ENCODE measurements at places on chromosomes 16 and 17.

- DNase-seq = no peak
Measured at GRCh38 chr16:73735954-73736353, 560.7 kb upstream of the PSMD7 start.

DNA sequence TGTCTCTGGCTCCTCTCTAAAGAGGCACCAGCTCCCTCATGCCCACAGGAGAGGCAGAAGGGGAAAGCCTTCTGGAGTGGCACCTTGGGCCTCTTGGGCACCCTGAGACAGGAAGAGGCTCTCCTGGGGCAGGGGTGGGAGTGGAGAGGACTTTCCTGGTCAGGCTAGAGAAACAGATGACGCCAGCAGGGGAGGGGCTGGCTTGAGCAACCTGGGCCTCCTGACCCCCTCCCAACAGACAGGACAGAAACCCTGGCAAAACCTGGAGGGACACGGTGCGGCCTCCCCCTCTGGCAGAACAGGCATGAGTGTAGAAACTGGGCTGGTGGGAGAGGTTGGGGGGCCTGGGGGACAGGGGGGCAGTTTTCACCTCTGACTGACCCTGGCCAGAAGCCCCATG is 6.1 kb downstream of the SMIM5 start:
- no peak for DNase-seq

DNA sequence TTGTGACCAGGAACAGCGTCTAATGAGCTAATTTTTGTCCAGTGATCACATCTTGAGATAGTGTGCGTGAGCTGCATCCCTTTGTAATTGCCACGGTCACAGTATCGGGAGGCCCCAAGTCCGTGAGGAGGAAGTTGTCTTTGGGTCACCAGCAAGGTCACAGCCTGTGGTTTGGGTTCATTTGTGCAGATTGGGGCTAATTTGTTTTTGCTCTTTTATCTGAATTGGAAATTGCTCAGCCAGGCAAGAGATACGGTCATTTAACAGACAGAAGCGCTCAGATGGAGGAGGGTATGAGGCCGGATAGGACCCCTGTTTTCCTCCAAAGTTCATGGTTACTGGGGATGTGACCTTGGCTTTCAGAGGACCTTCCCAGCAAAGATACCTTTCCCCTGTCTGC is 174.1 kb downstream of the SNX29 start:
- no peak for DNase-seq

GRCh38 chr17:33802349-33803198 is 452.5 kb upstream of the CCL2 start:
- no peak for DNase-seq

GRCh38 chr17:58577696-58578095 is 63.3 kb upstream of the MTMR4 start:
- DNase-seq = peak; percentile 5

DNA sequence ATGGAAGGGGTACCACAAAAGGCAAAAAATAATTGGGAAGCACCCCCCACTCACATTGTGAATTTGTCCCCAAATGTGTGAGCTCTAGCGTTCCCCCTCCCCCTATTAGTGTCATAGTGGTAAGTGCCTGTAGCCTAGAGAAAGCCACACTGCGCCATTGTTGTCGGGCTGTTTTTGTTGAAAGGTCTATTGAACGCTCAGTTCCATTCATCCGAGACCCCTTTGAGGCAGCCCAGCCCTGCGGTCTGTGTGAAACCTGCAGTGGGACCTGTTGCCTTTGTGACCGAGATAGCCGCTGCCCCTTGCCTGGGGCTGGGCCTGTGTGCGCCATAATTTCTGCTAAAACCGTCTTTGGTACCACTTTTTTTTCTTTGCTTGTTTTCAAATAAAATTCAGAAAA is 3.0 kb downstream of the JPT2 start:
- no peak for DNase-seq

DNA sequence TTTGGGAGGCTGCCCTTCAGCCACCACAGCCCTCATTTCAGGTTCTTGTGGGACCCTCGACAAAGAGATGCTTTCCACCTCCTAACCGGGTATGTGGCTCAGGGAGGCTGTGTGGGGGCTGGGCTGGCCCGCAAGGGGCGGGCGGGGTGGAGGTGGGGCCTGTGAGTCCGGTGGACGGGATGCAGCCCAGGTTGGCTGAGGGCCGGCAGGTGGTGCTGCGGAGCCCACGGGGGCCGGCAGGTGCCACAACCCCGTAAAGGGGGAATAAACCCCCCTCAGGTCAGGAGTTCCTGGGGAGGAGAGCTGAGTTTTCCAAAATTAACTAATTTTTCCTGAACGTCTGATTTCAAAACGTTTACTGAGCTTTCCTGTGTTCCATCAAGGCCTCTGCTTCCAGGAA is 4.9 kb upstream of the CIAO3 start:
- DNase-seq = no peak

GRCh38 chr17:44314869-44315661 is 6.7 kb downstream of the RUNDC3A start:
- no peak for DNase-seq

DNA sequence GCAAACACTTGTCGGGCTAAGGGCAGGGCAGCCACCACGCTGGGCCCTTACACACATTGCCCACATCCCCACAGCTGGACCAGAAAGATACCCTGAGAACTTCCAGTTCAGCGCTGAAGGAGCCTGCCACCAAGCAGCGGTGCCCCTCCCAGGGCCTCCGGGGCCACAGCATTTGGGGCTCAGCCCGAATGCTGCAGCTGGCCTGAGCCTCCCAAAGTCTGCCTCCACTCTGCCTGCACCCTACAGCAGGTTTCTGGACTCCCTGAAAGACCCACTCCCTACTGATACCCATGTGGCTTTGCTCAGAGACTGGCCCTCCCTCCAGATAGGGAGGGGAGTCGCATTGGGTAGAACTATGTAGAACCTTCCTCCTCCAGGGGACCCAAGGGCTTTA is 1.5 kb downstream of the MCRIP1 start:
- no peak for DNase-seq

DNA sequence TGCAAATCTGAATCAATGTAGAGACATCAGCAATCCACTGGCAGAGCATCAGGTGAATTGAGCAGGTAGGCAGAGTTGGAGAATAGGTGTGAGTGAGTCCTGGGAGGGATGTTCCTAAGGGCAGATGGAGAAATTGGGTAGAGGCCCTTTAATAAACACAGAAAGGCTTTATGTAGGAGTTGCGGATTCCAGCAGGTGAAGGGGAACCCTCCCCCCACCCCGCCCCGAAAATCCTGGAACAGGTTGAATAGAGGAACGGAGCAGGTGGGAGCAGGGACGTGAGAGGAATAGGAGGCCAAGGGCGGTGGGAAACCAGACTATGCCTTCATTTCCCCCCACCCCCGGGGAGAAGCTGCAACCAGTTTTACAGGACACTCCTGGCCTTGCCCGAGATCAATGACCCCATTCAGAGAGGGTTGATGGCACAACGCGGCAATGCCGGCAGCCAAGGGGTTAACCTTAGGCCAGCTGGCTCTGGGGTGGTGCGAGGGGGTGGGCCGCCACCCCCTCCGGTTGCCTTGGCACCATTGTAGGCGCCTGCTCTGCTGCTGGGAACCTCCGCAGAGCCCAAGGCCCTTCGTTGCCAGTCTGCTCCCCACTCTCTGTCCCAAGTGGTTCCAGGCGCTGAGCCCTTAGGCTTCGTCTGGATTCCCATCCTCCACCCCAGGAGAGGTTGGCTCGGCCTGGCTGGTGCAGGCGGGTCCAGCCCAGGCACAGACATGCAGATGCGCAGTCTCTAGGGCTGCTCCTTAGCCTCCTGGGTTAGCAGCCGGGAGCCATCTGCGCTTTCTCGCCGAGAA is 814 bp upstream of the RUNDC3A start:
- DNase-seq = no peak

DNA sequence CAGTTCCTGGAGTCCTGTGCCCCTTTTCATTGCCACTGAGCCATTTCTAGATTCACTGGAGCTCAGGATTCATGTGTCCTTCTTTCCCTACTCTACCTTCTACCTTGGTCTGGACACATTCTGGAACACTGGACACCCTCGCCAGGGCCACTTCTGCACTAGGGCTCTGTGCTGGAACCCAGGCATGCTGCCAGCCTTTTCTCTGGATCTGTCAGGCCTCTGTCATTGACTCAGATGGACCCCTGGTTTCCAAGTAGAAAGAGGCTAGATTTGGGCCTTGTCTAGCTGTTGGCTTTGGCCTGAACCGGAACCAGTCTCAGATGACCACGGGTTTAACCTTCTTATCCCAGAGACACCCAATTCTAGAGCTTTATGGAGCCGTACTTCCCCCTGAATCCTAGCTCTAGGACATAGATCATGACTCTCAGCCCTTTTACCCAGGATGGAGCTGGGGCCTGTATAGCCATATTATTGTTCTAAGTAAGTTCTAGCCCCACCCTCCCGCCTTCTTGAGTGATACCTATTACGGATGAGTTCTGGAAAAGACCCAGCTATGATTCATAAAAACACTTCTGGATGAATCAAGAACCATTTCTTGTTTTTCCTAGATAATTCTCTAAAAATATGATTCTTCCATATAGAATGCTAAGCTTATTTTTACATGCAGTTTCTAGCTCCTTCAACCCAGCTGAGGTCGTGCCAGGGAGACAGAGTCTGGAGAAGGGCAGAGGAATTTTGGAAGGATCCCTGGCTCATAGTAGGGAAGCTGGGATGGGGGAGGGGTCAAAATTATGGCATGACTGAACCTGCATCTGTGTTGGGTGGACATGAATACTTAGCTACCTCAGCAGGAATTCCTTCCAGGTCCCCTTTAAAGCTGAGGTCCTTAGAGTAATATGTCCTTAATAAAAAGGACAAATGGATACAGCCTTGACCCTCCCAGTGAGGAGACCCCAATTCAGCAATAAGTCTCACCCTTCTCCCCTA is 1.1 kb upstream of the CHRNB1 start:
- no peak for DNase-seq

DNA sequence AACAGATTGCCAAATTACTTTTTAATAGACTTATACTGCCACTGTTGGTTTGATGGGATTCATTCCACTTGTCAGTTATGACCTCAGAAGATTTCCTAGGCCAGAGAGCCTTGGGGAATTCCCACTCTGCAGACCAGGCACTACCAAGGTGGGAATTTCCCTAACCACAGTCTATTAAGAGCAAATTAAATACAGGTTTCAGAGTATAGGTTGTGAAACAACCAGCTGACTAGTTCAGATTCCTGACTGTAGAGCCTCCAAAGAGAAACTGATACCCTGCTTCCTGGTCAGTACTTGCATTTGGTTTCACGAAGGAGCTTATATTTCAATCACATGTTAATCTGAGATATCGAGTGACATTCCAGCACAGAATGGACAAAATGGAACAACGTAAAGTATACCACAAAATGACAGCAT is 186.5 kb downstream of the STX8 start:
- DNase-seq = no peak

DNA sequence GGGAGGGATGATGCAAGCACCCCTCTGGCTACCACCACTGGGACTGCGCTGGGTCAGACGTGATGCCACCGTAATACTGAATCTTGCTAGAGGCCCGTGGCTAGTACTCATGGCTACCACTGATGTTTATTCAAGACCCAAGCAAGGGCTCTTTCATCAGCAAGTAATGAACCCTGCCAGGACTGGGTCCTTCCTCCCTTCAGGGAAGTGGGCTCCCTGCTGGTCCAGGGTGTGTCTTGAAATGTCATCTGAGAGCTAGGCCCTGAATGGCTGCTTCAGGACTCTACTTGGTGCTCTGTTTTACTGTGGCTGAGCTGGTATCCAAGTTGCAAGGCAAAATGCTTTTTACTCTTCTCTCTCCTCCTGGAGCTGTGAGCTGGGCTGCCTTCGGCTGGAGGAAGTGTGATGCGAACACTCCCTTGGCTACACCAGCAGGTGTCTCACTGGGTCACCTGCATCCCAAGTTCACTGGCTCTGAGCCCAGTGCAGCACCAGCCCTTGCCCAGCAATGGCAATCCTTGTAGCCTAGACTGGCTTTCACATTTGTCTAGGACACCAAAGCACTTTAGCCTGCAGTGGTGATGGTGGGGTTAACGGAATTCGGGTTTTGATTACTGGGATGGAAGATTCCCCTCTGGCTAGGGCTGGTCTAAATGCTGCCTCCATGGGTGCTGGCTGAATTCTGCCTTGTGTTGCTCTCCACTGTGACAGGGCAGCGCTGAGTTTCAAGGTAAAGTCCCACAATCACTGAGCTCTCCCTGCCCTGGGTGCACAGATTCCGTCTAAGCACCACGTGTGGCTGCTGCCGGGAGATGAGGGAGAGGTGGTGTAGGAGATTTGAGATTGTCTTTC is 98.6 kb downstream of the USP22 start:
- DNase-seq = no peak

DNA sequence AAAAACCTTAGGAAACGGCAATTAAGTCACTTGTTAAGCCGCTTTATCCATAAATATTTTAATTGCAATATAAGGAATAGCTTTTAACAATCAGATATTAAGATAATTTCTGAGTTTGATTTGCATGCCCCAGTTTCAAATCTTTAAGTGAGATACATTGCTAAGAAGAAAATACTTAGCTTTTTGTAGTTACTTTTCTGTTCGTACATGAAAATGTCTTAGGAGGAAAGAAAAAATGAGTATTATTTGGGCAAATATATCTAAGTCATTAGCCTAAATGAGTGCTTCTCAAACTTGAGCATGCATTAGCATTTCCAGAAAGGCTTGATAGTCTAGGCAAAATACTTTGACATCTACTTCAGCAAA is 6.4 kb downstream of the ZNF207 start:
- no peak for DNase-seq

GRCh38 chr16:4495766-4496165 is 19.6 kb downstream of the HMOX2 start:
- DNase-seq = no peak
